ENCODE measurements at places on chromosomes 7 and 10.

GRCh38 chr7:93178213-93178612 lies 30.0 kb upstream of the SAMD9L start:
- DNase-seq, result no peak

GRCh38 chr7:118502235-118502634 lies 277.7 kb downstream of the ANKRD7 start:
- no peak for DNase-seq

- no peak for DNase-seq
Observed at GRCh38 chr7:157469181-157470016, 132.6 kb downstream of the DNAJB6 start.

DNA sequence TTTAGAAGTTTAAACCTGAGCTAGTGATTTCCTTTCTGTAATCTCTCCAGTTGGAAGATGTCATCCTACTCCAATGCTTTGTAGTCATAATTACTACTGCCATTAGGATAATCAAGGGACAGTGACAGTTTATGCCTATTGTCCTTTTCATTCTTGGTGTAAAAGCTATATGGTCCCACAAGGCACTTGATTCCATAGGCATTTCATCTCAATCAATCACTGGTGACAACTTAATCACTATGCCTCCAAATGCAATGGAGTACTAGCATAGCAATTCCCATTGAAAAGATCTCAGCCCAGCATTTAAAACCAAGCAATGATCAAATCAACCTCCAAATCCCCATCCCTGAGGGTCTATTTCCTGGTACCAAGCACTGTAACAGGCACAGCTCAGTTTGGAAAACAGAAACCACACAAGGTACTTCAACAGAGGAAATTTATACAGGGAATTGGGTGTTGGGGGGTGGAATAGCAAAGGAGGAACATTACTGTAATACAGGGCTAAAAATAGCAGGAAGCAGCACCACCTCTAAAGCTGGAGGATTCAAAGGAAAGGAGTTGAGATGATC lies 51.0 kb downstream of the FHIP2A start:
- DNase-seq, result no peak
